ENCODE measurements at places on chromosomes 2 and 18. TPM values are rescaled to one million over a fixed set of nuclear protein-coding genes. Genes with fewer than 3 reads are reported as not detected.
A peak's percentile ranks its signal among the peaks of the same experiment; 100 is the strongest.

- ATAC-seq = no peak
These were observed 350.6 kb upstream of the VRK2 start for GRCh38 chr2:57696016-57696415.

- ATAC-seq = no peak
These were observed 22.0 kb downstream of the GPC1 start for GRCh38 chr2:240457223-240458043.

DNA sequence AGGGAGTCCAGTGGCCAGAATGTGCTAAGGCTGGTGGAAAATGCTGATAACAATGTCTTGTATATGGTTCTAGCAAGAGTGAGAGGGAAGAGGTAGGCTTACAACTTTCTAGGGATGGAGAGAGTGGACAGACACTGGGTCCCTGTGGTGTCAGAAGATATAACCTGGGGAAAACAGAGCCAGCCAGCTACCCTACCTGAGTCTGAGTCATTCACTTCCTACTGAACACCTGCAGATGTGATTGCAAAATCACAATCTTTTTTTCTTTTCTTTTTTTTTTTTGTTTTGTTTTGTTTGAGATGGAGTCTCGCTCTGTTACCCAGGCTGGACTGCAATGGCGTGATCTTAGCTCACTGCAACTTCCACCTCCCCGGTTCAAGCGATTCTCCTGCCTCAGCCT, 7.3 kb downstream of the TET3 start:
- no peak for ATAC-seq

DNA sequence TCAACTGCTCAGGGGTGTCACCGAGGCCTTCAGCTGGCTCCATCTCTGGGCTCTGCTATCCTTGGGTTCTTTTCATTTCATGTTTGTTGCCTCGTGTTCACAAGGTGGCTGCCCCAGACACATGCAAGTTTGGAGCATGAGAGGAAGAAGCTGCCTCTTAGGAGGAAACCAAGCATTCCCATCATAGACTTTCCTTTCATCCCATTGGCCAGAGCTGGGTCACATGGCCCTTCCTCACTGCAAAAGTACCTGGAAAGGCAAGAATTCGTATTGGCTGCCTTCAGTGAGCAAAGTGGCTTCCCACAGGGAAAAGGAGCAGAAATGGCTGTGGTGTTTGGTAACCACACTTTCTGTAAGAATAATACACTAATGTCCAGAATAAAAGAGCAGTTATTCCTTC, 155.7 kb upstream of the RAB12 start:
- ATAC-seq = no peak

DNA sequence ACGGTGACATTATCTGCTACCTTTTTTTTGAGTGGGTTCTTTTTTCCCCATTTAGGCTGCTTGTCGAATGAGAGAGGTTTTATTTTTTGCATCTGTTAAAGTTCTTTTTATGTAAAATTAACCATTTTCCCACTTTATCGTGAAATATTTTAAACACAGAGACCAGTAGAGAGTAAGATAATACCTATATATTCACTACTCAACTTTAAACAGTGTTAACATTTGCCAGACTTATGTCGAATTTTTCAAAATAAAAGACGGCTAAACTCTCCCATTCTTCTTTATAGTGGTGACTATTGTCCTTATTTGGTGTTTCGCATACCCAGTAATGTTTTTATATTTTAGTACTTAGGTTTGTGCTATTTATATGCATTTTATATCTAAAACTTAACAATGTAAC, 743 bp upstream of the PUS10 start:
- ATAC-seq = no peak

GRCh38 chr2:176854878-176855277, 357.7 kb upstream of the HNRNPA3 start:
- ATAC-seq = no peak

DNA sequence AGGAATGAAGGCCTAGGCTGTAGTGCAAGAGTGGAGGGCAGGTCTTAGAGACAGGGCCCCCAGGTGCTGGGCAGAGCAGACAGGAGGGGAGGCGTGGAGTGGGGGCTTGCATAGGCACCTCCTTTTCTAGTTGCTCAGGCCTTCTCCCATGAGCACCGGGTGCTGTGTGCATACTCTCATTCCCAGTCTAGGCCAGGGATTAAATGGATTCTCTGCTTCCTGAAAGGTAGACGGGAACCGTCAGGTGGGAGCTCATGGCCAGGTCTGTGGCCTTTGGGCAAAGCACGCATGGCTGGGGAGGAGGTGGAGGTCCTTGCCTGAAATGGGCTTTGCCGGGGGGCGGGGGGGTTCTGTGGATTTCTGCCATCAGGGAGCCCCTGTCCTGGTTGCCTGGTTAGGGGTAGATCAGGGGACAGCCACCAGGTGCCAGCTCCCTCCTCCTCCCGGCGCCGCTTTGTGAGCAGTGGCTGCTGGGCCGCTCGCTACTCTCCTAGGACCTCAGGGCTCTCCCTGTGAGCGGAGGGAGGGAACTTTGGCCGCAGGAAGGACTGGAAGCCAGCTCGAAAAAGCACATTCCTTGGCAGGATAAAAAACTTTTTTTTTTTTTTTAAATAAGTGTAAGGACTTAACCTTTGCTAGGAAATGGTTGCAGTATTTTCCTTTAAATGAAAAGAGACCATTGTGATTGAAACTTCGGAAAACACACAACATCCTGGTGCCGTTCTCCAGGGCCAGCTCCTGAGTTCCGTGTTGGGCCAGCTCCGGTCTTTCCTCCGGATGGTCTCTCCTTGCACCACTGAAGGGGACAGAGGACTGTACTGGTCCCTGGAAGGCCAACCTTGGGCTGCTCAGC, 82.8 kb upstream of the HAAO start:
- ATAC-seq = peak; percentile 80

- no peak for ATAC-seq
These were observed 329.9 kb upstream of the RAB12 start for GRCh38 chr18:8279346-8279745.

GRCh38 chr2:150091846-150092245, 395.6 kb downstream of the RND3 start:
- ATAC-seq = no peak

DNA sequence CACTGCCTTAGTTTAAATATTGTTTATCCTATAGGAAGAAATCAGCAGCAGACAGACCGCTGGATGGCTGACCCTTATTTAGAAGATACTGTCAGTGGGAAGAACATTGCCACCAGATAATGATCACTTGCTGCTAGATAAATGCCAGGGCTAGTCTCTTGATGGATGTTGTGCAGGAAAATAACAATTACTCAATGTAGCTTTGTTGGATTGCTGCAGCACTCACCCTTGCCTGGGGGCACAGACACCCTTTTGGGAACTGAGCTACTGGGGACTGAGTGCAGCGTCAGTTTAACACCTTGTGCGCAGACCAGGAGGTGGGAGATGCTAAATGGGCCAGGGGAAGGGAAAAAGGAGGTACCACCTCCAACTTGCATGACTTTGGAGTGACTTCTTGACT, 64.2 kb upstream of the CAPN13 start:
- ATAC-seq = no peak

DNA sequence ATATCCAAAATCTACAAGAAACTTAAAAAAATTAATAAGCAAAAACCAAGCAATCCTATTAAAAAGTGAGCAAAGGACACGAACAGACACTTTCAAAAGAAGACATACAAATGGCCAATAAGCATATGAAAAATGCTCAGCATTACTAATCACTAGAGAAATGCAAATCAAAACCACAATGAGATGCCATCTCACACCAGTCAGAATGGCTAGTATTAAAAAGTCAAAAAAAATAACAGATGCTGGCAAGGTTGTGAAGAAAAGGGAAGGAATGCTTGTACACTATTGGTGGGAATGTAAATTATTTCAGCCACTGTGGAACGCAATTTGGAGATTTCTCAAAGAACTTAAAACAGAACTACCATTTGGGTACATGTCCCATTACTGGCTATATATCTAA, 128.8 kb upstream of the SESTD1 start:
- no peak for ATAC-seq

DNA sequence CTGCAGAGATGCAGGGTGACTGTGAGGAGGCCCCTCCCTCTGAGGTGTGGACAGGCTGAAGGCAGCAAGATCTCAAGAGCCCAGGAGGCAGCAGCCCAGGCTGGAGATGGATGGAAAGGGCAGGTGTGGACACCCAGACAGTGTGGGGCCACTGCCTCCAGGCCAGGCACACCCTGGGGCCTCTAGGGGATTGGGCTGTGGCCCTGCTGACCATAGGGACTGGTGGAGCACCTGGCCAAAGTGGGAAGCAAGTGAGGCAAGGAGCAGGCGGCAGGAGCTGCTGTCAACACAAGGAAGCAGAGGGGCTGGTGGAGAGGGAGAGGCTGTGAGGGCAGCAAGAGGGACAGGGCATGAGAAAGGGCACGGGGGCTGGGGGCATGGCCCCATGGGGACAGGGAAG, 10.8 kb downstream of the SNED1 start:
- no peak for ATAC-seq

GRCh38 chr2:54419388-54419787, 36.7 kb upstream of the SPTBN1 start:
- ATAC-seq = no peak

DNA sequence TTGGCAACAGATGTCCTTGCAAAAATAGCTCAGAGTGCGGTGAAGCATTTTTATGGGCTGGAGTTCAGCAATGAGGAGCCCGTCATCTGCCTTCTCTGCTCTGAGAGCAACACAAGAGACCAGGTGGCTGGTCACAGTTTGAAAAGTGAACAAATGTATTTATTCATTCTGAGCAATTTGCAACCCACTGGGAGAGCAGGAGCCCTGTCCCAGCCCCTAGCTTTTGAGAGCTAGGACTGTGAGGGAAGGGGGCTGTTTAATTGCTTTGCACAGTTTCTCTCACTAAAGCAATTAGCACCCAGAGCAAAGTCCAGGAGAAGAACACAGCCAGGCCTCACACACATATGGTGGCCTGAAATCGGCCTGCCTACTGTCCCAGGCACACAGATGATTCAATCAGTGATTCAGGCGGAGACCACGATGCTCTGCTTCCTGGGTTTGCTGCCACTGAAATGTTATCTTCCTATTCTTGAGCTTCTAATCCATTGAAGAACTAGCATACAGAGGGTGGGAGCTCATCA, 646.1 kb upstream of the ACVR2A start:
- no peak for ATAC-seq

GRCh38 chr2:111049792-111050640, 70.7 kb upstream of the BCL2L11 start:
- no peak for ATAC-seq

DNA sequence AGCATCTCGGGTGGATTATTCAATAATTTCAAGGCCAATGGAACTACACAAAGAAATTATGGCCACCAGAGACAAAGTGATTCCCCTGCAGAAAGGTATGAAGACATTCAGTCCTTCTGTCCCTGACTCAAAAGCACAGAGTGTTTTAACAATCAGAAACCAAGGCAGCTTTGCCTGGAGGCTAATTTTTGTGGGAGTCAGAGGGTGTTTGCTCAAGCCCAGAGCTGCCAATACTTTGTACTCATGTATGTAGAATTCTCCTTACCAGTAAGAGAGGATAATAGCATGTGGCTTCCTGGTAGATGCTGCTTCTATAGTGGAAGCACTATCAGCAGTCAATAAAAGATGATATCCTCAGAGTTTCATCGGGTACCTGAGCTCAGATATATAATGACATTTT, 178.4 kb downstream of the KCNE4 start:
- no peak for ATAC-seq

DNA sequence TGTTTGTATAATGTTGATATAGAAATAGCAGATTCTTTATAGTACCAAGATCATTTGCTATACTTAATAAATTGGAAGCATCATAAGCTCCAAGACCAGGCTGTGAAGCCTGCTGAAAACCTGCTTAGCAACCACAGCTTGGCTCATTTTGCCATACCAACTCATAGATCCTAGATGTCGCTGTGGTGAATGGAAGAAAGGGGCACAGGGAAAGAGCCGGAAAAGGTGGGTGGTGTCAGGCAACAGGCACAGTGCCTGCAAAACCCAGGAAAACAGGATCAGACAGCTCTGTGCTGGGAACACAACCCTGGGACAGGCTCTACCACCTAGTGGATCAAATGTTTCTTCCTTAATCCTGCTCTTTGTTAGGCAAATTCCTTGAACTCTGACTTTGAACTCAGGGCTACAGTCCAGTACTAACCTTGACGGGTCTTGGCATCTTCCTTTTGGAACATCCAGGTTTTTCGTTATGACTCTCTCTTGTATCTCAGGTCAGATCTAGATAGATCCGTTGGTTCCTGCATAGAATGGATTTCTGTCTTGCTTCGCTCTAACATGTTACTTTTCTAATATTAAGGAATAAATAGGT, 31.6 kb downstream of the TWSG1 start:
- peak; percentile 58 for ATAC-seq

GRCh38 chr2:95303191-95303919, 6.2 kb downstream of the KCNIP3 start:
- no peak for ATAC-seq

- no peak for ATAC-seq
These were observed 72.9 kb downstream of the HS6ST1 start for GRCh38 chr2:128245813-128246212.

DNA sequence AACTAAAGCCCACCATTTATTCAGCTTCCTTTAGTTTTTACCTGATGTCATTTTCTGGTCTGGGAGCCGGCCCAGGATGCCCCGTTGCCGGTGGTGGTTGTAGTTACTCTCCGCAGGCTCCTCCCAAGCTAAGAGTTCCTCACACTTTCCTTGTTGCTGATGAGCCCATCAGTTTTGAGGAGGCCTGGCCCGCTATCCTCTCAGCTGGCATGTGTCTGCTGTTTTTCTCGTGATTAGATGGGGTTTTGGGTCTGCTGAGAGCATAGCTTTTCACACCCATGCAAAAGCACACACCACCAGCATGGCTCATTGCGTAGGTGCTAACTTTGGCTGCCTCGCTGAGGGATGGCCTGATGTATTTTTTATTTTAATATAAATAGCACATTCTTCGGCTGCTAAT, 72.1 kb downstream of the PSMG2 start:
- ATAC-seq = no peak

Gene PKP4
- 111 TPM for total RNA-seq

Gene PCARE
- total RNA-seq = not detected

Gene EGR4
- not detected for total RNA-seq

Gene LDAH
- total RNA-seq = 16.2 TPM

Gene GPR35
- 0.93 TPM for total RNA-seq

Gene ANKRD62
- not detected for total RNA-seq

Gene CRYGC
- total RNA-seq = not detected

Gene RGPD3
- total RNA-seq = 1.1 TPM

Gene REG3A
- total RNA-seq = not detected

Gene SCTR
- 0.81 TPM for total RNA-seq

Gene THAP4
- total RNA-seq = 36.0 TPM

All from gastroesophageal sphincter (tissue), 4 donors.